Kidney capillary endothelial cell (primary cell): ENCODE measurements at places on chromosomes 1 and 21.

GRCh38 chr1:186739515-186739914 is 59.3 kb upstream of the PTGS2 start:
- no peak for DNase-seq

DNA sequence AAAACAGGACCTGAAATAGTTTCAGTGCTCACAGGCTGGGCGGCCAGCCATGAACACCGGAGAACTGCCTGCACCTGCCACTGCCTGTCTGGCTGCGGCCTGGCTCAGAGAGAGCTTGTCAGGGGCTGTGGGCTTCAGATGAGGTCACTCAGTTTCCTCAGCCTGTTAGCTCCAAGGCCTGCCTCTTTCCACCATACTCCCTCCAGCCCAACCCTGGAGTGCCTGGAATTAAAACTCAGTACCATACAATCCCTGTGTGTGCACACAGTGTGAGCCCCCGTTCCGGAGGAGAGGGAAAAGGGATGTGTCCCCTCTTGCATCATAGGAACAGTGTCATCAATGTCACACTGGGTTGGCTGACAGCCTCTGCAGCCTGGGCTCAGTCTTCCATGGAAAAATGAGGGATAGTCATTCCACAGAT is 16.2 kb downstream of the CACNA1S start:
- DNase-seq: no peak

DNA sequence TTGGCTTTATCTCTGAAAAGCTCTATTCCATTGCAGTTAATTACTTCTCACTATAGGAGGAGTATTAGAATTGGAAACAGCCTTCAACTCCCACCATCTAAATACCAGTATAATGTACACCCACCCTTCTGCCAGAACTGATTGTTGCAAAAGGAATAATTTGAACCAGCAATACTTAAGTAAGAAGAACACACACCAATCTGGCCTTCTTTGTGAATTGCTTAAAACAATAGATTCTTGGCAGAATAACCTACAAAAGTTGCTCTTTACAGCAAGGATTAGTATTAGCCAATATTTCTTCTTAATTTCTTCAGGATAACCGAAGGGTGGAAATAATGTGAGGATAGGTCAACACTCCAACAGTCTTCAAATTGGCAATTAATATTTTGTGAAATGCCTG is 54.9 kb upstream of the ADAMTS5 start:
- DNase-seq: no peak

GRCh38 chr1:243477731-243478290 is 222.0 kb downstream of the SDCCAG8 start:
- DNase-seq: no peak

DNA sequence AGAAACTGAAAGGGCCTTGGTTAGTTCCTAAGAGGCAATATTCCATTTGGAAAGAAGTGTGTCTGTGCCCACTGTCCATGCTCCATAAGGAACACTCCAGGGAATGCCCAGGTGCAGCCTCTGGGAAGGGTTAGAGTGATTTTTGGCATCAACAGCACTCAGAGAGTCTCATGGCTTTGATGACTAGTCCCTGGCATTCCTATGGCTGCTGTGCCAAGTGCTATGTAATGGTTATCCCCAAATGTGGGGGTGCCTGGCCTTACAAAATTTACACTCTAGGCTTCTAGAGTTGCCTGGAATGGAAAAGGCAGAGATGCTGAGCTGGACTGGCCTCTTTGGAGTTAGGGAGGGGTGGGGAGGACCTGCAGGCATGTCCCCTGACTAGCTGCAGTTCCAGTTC is 75.0 kb upstream of the BCAR3 start:
- no peak for DNase-seq

GRCh38 chr1:14848625-14849024 is 250.1 kb downstream of the KAZN start:
- no peak for DNase-seq

GRCh38 chr1:3021233-3021671 is at the start of gene ACTRT2:
Gene ACTRT2 (plus strand): TSS chr1:3021467. CDS start chr1:3021687, 220 bp downstream.
- DNase-seq: no peak

DNA sequence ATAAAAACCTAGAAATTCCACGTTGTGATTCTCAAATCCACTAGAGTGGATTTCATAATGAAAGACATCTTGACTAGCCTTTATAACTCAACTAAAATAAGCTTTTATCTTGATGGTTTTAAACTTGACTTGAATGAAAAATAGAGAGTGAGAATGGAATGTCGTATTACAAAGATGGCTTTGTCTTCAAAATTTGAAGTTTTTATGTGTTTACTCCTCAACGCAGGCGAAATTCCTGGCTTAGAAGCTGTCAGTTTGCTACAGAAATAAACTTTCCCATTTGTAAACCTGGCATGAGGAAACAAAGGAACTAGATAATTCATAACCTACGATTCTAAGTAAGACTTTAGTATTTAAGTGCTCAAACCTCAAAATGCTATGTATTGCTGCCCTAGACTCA is 90.0 kb upstream of the KRTAP19-8 start:
- no peak for DNase-seq

DNA sequence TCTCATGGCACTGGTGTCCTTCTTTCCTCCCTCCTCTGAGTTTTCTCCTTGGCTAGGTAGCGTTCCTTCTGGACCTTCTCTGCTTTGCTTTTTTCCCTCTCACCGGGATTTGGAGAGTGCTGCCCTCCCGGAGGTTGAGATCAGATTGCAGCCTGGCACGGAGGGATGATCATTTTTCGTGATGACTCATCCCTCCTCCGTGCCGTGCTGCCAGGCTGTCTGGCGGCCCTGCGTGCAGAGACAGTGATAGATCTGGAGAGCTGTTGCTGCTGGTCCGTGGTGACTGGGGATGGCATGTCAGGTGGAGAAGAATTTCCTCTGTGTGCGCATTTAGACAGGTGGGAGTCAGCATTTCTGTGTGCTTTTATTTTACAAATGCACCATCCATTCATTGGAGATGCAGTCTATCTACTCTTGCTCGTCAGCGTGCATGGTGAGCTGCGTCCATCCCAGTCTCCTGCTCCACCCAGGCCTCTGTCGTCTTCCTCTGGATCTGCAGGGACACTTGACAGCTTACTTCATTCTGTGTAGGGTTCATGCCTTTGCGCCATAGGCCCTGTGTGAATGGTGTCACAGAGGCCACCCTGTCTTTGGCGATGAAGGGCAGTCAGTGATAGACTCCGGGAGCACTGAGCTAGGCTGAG is 104.4 kb downstream of the PCBP3 start:
- no peak for DNase-seq

DNA sequence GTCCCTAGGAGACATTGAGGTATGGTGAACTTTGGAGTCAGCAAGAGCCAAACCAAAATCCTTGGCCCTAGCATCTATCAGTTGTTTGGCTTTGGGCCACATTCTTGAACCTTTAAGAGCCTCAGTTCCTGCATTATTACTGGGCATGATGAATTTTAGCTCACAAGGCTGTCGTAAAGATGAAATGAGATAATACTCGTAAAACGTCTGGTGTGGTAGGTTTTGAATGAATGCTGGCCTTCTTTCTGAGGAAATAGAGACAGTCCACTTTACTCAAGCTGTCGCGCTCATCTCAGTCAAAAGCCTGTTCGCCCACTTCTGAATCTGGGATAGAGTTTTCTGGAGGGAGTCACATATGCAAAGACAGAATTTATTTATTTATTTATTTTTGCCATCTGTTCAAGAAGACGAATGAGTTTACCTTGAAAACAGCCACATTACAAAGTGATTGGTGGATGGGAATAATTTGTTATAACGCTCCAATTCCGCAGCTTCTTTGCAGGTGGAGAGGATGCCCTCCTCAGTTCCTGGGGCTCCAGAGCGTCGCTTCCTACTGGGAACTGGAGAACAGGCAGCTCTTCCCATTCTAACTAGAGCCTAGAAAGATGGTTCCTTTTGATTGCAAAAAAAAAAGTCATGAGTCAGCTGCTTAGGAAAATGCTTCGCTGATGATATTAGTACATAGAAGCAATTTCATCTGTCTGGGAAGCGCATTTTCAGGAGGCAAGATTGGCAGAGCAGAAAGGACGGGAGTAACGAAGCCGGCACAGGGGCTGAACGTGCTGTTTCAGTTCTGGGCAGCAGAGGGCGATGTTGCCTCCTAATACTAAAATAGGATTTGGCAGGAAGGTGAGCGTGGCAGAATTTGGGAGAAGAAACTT is 49.9 kb upstream of the CYP2J2 start:
- peak; percentile 38 for DNase-seq

GRCh38 chr1:234589064-234589800 is 20.7 kb downstream of the IRF2BP2 start:
- no peak for DNase-seq

DNA sequence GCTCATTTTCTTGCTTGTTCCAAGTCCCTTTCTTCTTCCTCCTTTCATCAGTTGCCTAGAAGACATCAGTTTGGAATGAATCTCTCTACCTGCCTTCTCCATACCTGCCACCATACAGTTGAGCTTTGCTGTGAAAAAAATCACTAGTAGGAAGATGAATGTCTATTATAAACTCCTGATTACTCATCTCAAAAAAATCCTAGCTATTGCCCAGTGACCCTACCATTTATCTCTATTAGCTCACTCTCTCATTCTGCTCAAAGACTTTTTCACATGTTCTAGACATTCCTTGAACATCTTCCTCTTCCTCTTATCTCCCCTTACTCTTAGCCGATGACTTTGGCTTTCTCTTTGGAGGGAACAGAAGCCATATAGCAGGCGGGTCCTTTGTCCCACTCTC is 49.7 kb upstream of the HMGB4 start:
- DNase-seq: no peak

DNA sequence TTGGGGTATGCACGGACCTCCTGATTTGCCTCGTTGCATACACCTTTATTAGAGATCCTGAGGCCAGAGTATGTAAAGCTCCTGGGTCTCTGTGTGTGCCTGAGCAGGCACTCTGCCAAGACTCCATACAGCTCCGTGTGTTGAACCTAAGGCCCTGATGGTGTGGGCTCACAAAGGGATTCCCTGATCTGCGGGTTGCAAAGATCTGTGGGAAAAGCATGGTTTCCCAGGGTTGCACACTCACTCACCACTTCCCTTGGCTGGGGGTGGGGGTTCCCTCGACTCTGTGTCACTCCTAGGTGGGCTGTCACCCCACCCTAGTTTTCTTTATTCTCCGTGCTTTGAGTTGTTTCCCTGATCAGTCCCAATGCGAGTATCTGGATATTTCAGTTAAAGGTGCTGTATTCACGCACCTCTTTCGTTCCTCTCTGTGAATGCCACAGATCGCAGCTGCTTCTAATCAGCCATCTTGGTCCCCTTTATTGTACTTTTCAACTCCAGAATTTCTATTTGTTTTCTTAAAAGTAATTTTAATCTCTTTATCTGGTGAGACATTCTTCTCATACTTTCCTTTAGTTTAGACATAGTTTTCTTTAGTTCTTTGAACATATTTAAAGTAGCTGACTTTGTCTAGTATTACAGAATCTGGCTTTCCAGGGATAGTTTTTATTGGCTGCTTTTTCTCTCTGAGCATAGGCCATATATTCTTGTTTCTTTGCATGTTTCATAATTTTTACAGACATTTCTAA is 39.0 kb upstream of the F3 start:
- no peak for DNase-seq

DNA sequence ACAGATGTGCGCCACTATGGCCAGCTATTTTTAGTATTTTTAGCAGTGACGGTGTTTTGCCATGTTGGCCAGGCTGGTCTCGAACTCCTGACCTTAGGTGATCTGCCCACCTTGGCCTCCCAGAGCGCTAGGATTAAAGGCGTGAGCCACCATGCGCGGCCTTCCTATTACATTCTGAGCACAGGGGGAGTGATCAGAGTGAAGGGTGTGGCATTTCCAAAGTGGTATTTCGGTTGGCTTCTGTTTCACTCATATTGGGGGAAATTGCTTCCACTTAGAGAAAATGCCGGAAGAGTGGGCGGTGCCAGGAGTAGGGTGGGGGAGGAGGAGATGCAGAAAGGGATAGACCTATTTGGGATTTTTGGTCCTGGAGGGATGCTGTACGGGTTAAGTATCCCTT is 4.3 kb downstream of the PIK3CD start:
- no peak for DNase-seq

GRCh38 chr1:153799016-153799415 is 23.8 kb downstream of the SLC27A3 start:
- no peak for DNase-seq
